ENCODE measurements at places on chromosomes 5 and 9. TPM values are rescaled to one million over a fixed set of nuclear protein-coding genes. Genes with fewer than 3 reads are reported as not detected.

DNA sequence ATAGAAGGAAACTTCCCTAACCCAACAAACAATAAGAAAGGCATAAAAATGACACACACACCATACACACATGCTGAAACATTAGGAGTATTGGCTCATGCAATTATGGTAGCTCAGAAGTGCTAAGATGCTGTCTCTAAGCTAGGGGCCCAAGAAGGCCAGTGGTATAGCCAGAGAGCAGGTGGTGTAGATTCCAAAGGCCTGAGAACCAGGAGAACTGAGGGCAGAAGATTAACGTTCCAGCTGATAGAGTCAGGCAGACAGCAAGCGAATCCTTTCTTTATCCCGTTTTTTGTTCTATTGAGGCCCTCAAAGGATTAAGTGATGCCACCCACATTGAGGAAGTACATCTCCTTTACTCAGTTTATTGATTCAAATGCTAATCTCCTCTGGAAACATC is 262.9 kb downstream of the EPB41L4A start:
- no peak for DNase-seq

DNA sequence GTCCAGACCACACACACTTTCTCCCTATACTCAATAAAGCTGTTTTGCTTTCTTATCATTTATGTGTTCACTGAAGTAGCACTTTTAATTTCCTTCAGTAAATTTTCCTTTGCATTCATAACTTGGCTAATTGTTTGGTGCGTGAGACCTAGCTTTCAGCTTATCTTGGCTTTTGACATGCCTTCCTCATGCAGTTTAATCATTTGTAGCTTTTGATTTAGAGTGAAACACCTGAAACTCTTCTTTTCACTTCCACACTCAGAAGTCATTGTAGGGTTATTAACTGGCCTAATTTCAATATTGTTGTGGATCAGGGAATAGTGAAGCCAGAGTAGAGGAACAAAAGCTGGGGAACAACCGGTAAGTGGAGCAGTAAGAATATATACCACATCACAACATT is 114.7 kb downstream of the ST8SIA4 start:
- no peak for DNase-seq

GRCh38 chr5:95631991-95632675 is 12.2 kb downstream of the GPR150 start:
- no peak for DNase-seq

- no peak for DNase-seq
Measured at GRCh38 chr9:26945591-26945990, 1.5 kb downstream of the PLAA start.

GRCh38 chr5:123835421-123835820 is 323.4 kb downstream of the CSNK1G3 start:
- no peak for DNase-seq

GRCh38 chr5:55370291-55370925 is 62.6 kb downstream of the MTREX start:
- DNase-seq: no peak

GRCh38 chr9:110065532-110065931 is 142.4 kb downstream of the C9orf152 start:
- DNase-seq: no peak

DNA sequence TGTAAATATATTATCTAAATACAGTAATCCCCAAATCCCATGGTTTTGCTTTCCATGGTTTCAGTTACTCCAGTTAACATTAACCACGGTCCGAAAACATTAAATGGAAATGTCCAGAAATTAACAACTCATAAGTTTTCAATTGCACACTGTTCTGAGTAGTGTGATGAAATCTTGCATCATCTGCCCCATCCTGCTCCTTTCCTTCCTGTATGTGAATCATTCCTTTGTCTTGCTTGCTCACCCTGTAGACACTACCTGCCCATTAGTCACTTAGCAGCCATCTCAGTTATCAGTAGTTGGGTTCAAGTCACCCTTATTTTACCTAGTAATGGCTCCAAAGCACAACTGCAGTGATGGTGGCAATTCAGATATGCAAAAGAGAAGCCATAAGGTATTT is 1568.5 kb upstream of the WWC1 start:
- DNase-seq: no peak

GRCh38 chr5:150589862-150590601 is 50.4 kb upstream of the SYNPO start:
- DNase-seq: peak; percentile 73

- no peak for DNase-seq
Measured at GRCh38 chr9:929719-930118, 46.7 kb upstream of the DMRT3 start.

DNA sequence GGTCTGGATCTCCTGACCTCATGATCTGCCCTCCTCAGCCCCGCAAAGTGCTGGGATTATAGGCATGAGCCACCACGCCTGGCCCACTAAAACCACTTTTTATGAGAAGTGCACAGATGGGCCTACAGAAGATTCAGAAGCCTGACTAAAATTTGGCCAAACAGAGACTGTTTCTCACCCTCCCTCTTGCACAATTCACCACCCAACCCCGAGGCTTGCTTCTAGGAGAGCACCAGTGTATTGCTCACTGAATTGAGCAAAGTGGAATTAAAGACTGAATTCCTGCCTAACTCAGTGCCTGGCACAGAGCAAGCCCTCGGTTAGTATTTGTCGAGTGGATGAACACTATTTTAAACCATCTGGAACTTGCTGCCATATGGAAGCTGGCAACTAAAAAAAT is 3.4 kb upstream of the DCTN4 start:
- no peak for DNase-seq

DNA sequence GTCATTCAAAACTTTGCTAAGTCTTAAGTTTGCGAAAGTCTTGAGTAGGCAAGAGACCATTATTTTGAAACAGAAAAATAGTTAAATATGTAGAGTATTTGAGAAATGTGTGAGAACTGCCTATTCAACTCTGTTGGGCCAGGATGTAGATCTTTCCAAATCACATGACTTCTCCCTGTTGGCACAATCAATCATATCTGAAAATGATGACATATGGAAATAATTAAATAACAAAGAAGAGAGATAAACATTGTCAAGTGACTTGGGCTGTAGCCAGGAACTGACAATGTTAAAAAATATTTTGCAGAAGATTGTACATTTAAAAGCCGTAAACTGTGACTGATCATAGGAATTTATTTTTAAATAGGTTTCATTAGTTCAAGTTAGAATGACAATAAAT is 104.6 kb upstream of the IL6ST start:
- DNase-seq: no peak

DNA sequence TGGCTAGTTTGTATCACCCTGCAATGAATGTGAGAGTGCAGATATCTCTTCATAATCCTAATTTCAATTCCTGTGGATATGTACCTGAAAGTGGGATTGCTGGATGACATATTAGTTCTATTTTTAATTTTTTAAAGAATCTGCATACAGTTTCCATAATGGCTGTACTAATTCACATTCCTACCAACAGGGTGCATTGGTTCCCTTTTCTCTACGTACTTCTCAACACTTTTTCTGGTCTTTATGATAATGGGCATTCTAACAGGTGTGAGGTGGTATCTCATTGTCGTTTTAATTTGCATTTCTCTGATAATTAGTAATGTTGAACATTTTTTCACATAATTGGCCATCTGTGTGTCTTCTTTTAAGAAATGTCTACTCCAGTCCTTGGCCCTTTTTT is 927.5 kb downstream of the DTWD2 start:
- no peak for DNase-seq

DNA sequence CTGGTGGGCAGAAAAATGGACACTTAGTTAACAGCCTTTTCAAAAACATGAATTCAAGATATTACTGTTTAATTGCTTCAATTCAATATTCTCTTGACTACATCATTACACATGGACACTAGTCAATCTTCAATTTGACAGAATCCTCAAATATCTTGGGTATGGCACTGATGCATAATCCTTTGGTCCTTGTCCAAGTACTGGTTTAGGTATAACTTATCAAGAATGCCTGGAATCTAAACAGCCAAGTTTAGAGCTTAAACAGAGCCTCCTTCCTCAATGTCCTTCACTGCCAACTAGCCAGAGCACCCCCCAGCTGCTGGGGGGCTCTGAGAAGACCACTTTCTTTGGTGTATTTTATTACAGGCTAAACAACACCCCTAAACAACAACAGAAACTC is 61.6 kb upstream of the ERCC6L2 start:
- no peak for DNase-seq

GRCh38 chr5:51988634-51989033 is 605.4 kb downstream of the ISL1 start:
- no peak for DNase-seq

DNA sequence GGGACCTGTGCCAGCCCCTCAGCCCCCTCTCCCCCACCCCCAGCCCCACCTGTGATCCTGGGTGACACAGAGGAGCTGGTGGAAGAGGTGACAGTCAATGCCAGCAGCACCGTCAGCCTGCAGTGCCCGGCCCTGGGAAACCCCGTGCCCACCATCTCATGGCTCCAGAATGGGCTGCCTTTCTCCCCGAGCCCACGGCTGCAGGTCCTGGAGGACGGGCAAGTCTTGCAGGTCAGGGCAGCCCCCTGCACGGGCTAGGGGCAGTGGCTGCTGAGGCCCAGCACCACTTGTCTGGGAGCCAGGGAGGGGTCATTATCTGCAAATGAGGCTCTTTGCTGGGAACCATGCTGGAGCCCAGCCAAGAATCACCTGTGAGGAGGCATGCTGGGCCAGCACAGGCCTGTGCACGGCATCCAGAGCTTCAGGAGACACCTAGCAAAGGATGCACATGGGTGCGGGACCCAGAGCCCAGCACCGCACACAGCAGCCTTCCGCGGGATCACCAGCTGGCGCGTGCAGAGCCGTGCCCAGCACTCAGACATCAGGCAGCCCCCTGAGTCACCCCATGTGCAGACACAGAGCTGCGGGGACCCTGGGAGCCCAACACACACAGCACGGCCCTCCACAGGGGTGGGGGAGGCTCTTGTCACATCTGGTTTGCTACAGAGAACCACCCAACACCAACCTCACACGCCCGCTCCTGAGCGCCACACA is 62.0 kb upstream of the ASS1 start:
- DNase-seq: no peak

DNA sequence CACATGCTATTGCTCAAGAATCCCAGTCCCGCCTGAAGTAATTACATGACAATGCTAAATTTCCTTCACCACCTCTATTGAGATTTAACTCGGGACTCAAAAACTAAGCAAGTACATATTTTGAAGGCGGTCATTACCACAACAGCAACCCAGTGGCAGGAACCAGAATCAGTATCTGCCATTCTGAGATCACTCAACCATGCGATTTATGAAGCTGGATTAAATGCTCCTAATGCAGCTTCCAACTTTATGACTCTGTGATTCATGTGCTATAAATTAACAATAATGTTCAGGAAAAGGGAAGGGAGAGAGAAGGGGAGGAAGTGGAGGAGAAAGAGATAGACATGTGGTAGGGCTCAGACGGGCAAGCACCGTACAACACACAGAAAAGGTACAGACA is 194.7 kb downstream of the DNAH5 start:
- DNase-seq: no peak

- DNase-seq: no peak
Measured at GRCh38 chr5:140674211-140674610, 835 bp upstream of the DND1 start.

DNA sequence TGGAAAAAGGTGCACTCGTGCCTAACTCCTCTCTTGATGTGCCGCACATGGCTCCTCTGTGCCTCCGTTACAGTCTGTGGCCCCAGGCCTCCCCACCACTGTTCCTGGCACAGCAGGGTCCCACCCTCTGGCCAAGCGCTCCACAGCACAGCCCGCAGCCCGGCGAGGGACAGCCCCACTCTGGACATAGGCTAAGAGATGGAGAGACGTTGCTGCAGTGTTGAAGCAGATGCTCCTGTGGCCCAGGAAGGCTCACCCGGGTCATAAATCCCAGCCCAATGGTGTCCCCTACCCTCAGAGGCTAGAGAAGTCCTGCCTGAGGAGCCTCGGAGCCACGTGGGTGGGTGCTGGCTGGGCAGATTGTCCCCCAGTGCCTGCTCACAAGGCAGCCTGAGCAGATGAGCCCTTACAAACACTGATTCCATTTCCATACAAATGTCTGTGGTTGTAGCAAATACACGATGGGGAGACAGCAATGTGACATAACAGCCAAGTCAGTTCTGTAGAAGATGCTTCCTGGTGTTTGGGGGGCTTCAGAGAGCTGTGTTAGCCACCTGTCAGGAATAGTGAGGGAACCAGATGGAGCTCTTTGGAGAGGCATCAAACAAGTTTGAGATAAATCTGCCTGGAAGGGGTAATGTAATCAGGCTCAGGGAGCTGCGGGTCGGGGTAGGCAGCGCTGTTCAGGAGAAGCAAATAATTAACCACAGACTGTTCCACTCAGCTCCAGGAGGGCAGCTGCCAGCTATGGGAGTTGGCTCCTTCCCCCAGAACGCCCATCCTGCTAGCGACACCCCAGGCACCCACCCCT is 41.7 kb downstream of the C5orf15 start:
- no peak for DNase-seq

DNA sequence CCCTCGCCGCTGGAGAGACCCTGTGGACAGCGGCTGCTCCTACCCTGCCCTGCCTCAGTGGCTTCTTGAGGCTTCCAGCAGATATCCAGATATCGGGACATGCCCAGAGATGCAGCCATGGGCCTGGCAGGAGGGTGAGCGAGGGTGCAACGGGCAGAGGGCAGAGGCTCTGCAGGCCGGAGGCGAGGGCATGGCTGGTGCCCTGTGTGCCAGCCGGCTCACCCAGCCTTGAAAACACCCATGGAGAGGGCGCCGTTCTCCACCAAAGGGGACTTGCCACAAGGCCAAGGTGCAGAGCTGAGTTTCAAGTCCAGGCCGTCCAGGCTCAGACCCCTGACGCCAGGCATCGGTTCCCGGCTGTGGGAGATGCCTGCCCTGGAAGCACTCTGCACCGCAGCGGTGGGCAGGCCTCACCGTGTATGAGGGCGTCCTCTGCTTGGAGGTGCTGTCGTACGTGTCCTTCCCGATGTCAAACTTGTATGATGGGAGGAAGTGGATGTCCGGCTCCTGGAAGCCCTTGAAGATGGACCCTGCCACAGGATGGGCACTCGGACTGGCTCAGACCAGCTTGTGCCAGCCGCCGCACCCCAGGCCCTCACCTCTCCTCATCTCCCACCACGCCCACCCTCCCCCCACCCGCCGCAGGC is 8.9 kb downstream of the INPP5E start:
- DNase-seq: no peak

GRCh38 chr9:82939451-82939850 is 123.5 kb downstream of the RASEF start:
- no peak for DNase-seq

GRCh38 chr5:77358255-77359205 is 133.6 kb downstream of the WDR41 start:
- no peak for DNase-seq

IL7R gene
- total RNA-seq: not detected

GHR gene
- 0.20 TPM for total RNA-seq

NTRK2 gene
- total RNA-seq: not detected

ROR2 gene
- total RNA-seq: 2.7 TPM

PCDHB3 gene
- total RNA-seq: 2.3 TPM

FBXW11 gene
- total RNA-seq: 85.3 TPM

SCGB3A2 gene
- total RNA-seq: 62.5 TPM

ADRA1B gene
- total RNA-seq: not detected

ADAMTSL1 gene
- 1.2 TPM for total RNA-seq

TLR4 gene
- total RNA-seq: 0.07 TPM

ABLIM3 gene
- total RNA-seq: 0.29 TPM

ADGRV1 gene
- 55.4 TPM for total RNA-seq

SPINK13 gene
- not detected for total RNA-seq

PCDHGB1 gene
- 5.2 TPM for total RNA-seq
